ENCODE measurements at places on chromosomes 5 and 9. TPM values are rescaled to one million over a fixed set of nuclear protein-coding genes. Genes with fewer than 3 reads are reported as not detected.

- no peak overlapping the region for H3K4me3 ChIP-seq
- H3K36me3 ChIP-seq = peaks cover 22% of the 10 kb centered on the region
- DNase-seq = peak; percentile 62
- H3K4me1 ChIP-seq = no peaks in the 10 kb centered on the region
- peak overlapping the region; percentile 39 for H3K27ac ChIP-seq
- H3K27me3 ChIP-seq = no peaks in the 10 kb centered on the region
Measured at GRCh38 chr9:27548055-27548741, 18.6 kb upstream of the MOB3B start.

DNA sequence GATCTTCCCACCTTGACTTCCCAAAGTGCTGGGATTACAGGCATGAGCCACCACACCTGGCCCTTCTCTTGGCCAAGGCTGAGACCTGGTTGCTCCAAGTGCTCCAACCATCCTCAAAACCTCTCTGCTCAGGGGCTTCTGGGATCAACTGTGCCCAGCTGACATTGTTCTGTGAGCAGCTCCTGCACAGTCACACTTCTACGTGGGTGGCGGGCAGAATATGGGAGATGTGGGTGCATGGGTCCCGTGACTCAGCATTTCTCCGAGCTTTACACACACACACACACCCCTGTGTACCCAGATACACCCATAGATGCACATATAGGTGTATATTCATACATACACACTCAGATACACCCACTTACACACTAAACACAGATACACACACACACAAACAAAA lies 10.5 kb upstream of the MYORG start:
- H3K4me1 ChIP-seq = no peaks in the 10 kb centered on the region
- H3K27ac ChIP-seq = no peak overlapping the region
- no peak overlapping the region for H3K4me3 ChIP-seq
- DNase-seq = no peak

The SARDH gene
- 9.2 TPM for total RNA-seq

The PCDHA5 gene
- 2.4 TPM for total RNA-seq

DNA sequence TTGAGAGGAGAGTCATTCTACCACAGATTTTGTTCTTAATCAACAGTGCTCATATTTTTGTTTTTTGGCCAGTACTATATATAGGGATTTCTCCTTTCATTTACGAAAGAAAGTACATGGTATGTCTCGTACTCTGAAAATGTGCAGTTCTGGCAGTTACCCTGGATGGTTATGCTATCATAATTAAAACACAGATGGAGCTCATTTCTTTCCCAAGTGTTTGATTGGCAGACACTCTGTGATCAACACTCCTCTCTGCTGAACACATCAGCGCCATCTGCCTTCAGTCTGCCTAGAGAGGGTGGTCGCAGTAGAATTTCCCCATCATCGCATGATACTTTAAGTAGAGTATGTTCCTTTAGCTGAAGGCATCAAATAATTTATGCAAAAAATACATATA lies 64.5 kb downstream of the PAM start:
- H3K36me3 ChIP-seq = no peaks in the 10 kb centered on the region
- no peak overlapping the region for H3K4me3 ChIP-seq
- no peak overlapping the region for H3K27ac ChIP-seq
- H3K4me1 ChIP-seq = peaks cover 11% of the 10 kb centered on the region
- no peak for DNase-seq

GRCh38 chr9:8365029-8365428 lies 565.5 kb upstream of the DMAC1 start:
- no peak for DNase-seq
- H3K27me3 ChIP-seq = no peaks in the 10 kb centered on the region
- H3K27ac ChIP-seq = no peak overlapping the region
- H3K4me1 ChIP-seq = no peaks in the 10 kb centered on the region
- H3K36me3 ChIP-seq = no peaks in the 10 kb centered on the region

GRCh38 chr5:94310833-94311232 lies 307.6 kb downstream of the KIAA0825 start:
- no peak for DNase-seq
- no peaks in the 10 kb centered on the region for H3K36me3 ChIP-seq
- H3K27me3 ChIP-seq = no peaks in the 10 kb centered on the region
- H3K4me1 ChIP-seq = peaks cover 11% of the 10 kb centered on the region
- H3K4me3 ChIP-seq = no peak overlapping the region
- no peak overlapping the region for H3K27ac ChIP-seq

- no peaks in the 10 kb centered on the region for H3K36me3 ChIP-seq
- no peak overlapping the region for H3K4me3 ChIP-seq
- H3K4me1 ChIP-seq = no peaks in the 10 kb centered on the region
- H3K27me3 ChIP-seq = no peaks in the 10 kb centered on the region
- DNase-seq = no peak
Measured at GRCh38 chr9:131617611-131618010, 72.3 kb downstream of the PRRT1B start.

GRCh38 chr5:154406826-154407225 lies 39.0 kb upstream of the SAP30L start:
- H3K4me3 ChIP-seq = no peak overlapping the region
- H3K27ac ChIP-seq = no peak overlapping the region
- H3K4me1 ChIP-seq = peaks cover 14% of the 10 kb centered on the region
- H3K27me3 ChIP-seq = peaks cover 7% of the 10 kb centered on the region
- H3K36me3 ChIP-seq = no peaks in the 10 kb centered on the region

DNA sequence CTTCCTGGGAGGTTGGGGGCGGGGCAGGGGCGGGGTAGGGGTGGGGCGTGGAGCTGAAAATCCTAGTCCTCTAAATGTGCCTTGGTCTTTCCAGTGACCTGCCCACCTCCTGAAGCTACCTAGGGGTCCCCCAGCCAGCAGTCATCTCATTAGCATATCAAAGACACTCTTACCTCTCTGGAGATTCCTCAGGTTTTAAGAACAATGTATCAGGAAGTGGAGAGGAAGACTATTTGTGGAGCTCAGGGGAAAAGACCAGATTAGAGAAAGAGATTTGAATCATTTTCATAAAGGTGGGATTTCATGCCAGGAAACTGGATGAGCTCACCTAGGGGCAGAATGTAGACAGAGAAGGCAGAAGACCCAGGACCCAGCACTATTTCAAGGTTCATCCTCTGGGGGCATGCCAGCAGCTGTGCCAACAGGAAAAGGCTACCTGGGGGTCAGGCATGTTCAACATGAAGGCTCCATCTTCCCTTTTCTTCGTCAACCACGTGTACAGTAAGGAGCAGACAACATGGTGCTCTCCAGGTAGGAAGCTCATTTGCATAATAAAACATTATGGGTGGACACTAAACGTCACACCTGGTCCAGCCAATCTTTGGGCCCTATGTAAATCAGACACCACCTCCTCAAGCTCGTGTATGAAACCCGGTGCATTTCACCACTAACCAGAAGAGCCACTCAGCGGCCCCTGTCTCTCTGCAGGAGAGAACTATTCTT lies 6.9 kb downstream of the GMCL2 start:
- no peak overlapping the region for H3K4me3 ChIP-seq
- peak; percentile 35 for DNase-seq
- H3K4me1 ChIP-seq = peaks cover 11% of the 10 kb centered on the region
- H3K36me3 ChIP-seq = no peaks in the 10 kb centered on the region
- H3K27ac ChIP-seq = no peak overlapping the region

DNA sequence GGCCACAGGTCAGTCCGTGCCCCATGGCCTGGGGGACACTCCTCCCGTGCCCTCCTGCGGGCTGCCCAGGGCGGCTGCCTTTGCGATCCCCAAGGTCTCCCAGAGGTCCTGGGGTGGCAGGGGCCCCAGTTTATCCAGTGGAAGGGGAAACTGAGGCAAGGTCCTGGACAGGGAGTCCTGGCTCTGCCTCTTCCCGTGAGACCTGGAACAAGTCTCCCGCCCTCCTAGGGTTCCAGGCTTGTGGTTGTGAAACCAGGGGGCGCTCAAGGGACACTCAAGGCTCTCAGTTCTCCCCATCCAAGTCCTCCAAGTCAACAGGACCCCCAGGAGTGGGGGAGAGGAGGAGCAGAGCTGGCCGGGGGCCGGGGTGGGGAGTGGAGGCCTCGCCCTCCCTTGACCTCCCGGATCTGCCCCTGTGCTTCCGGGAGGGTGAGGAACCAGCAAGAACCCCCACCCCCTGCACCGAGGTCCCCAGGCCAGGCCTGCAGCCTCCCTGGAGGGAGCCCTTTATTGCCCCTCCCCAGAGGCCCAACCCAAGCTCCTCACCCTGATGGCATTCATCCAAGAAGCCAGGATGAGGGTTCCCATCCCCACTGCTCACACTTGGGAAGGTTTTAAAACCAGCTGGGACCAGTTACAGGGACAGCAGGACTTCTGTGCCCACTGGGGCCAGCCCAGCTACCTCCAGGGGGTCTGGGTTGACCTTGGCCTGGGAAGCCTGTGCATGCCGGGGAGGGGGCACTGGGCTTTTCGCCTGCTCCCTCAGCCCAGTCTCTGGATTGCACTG lies 24.7 kb upstream of the TMEM250 start:
- peaks cover 14% of the 10 kb centered on the region for H3K4me1 ChIP-seq
- no peak overlapping the region for H3K4me3 ChIP-seq
- no peaks in the 10 kb centered on the region for H3K36me3 ChIP-seq
- peak; percentile 80 for DNase-seq
- H3K27me3 ChIP-seq = no peaks in the 10 kb centered on the region
- H3K27ac ChIP-seq = no peak overlapping the region

The FAM221B gene
- not detected for total RNA-seq

DNA sequence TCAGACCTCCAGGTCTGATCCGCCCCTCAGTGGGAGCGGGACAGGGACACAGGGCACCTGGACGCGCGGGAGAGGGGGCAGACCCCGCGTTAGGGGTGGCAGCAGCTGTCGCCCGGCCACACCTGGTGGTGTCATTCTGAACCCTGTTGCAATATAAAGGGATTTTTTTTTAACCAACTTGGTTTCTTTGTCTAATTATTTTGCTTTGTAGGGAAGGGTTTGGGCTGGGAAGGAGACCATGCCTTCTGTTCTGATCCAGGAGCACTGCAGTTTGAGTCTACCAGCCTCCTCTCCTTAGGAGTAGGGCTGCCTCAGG lies 10.9 kb upstream of the ASS1 start:
- no peak for DNase-seq
- H3K27me3 ChIP-seq = peaks cover 35% of the 10 kb centered on the region
- peaks cover 10% of the 10 kb centered on the region for H3K4me1 ChIP-seq
- no peaks in the 10 kb centered on the region for H3K36me3 ChIP-seq
- H3K4me3 ChIP-seq = peak overlapping the region; percentile 56

GRCh38 chr9:4667681-4668080 lies 1.4 kb upstream of the SPATA6L start:
- no peak overlapping the region for H3K4me3 ChIP-seq
- H3K27me3 ChIP-seq = peaks cover 25% of the 10 kb centered on the region
- DNase-seq = no peak
- H3K27ac ChIP-seq = no peak overlapping the region

DNA sequence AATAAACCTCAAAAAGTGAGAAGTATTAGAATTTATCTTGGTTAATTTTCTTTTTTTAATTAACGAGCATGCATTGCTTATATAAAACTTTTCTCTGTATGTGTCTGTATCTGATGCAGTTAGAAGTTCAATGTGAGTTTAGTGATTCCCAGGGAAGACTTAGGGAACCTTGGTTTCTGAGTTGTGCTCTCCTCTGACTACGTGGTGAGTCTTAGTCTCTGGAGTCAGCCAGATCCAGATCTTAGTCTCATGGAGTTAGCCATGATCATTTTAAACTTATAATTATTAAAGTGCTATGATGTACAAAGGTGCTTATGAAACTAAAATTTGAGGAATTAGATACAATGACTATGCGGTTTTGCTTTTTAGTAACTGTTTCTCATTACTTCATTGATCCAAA lies 285.3 kb upstream of the DMRT1 start:
- H3K4me3 ChIP-seq = no peak overlapping the region
- H3K27ac ChIP-seq = no peak overlapping the region
- no peaks in the 10 kb centered on the region for H3K36me3 ChIP-seq
- peaks cover 23% of the 10 kb centered on the region for H3K4me1 ChIP-seq

GRCh38 chr5:133884569-133885311 lies 83.7 kb downstream of the C5orf15 start:
- no peak overlapping the region for H3K4me3 ChIP-seq
- H3K36me3 ChIP-seq = no peaks in the 10 kb centered on the region
- no peak overlapping the region for H3K27ac ChIP-seq
- no peak for DNase-seq

- H3K36me3 ChIP-seq = no peaks in the 10 kb centered on the region
- H3K4me3 ChIP-seq = no peak overlapping the region
- H3K4me1 ChIP-seq = peaks cover 7% of the 10 kb centered on the region
- no peak for DNase-seq
Measured at GRCh38 chr5:127851964-127852363, 148.8 kb downstream of the CCDC192 start.

GRCh38 chr5:22390888-22391287 lies 462.3 kb downstream of the CDH12 start:
- no peaks in the 10 kb centered on the region for H3K4me1 ChIP-seq
- no peak overlapping the region for H3K4me3 ChIP-seq
- H3K27me3 ChIP-seq = no peaks in the 10 kb centered on the region
- H3K36me3 ChIP-seq = no peaks in the 10 kb centered on the region
- H3K27ac ChIP-seq = no peak overlapping the region

The INSL6 gene
- total RNA-seq = not detected

The CFAP77 gene
- total RNA-seq = 1.8 TPM

- no peaks in the 10 kb centered on the region for H3K27me3 ChIP-seq
- no peaks in the 10 kb centered on the region for H3K36me3 ChIP-seq
- H3K4me3 ChIP-seq = no peak overlapping the region
Measured at GRCh38 chr5:149019679-149020078, 43.2 kb downstream of the SH3TC2 start.

DNA sequence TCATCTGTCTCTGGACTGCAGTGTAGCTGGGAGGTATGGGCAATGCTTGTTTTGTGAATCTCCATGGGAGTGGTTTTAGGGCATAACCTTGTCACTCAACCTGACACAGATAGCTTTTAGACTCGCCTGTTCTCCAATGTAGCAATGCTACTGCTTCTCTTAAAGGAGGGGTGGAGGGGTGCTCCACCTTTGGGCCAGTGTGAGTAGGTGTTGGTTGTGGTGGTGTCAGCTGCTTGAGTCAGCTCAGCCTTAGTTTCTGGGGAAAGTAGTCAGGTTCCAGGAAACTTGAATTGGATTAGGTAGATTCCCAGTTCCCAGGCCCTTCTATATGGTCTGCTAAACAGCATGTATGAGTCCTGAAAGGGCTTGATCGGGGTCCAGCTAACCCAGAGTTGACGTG lies 91.1 kb upstream of the PLPPR1 start:
- no peaks in the 10 kb centered on the region for H3K36me3 ChIP-seq
- no peaks in the 10 kb centered on the region for H3K4me1 ChIP-seq
- no peak overlapping the region for H3K4me3 ChIP-seq
- DNase-seq = no peak

The ANKRD34B gene
- total RNA-seq = 0.77 TPM

DNA sequence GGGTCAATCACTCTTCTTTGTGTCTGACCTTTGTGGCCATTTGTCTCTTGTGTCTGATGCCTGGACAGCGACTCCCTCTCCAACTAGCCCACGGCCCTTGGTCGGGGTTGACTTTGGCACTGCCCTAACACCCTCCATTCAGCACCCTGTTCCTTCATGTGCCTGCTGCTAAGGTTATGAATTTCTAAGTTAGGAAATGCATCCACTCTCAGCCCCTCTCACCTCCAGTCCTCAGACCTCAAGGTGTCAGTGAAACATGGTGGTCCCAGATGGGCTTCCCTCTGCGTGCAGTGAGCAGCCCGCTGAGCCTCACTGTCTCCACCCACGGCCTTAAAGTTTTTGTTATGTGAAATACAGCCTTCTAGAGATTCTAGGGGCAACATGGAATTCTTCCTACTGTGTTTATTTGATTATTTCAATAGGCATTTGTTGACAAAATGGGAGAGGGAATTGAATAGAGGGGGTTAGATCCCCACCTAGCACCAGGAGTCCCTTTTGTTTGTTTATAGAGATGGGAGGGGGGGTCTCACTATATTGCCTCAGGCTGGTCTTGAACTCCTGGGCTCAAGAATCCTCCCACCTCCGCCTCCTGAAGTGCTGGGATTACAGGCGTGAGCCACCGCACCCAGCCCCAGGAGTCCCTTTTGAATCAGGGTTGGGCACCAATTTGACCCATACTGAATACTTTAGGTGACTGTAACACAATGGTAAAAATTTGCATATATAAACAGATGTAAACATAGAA lies 1.6 kb upstream of the GLIPR2 start:
- DNase-seq = no peak
- no peaks in the 10 kb centered on the region for H3K36me3 ChIP-seq
- H3K4me1 ChIP-seq = peaks cover 15% of the 10 kb centered on the region
- H3K27ac ChIP-seq = no peak overlapping the region
- H3K4me3 ChIP-seq = no peak overlapping the region
